ENCODE measurements at places on chromosomes 2 and 18.

DNA sequence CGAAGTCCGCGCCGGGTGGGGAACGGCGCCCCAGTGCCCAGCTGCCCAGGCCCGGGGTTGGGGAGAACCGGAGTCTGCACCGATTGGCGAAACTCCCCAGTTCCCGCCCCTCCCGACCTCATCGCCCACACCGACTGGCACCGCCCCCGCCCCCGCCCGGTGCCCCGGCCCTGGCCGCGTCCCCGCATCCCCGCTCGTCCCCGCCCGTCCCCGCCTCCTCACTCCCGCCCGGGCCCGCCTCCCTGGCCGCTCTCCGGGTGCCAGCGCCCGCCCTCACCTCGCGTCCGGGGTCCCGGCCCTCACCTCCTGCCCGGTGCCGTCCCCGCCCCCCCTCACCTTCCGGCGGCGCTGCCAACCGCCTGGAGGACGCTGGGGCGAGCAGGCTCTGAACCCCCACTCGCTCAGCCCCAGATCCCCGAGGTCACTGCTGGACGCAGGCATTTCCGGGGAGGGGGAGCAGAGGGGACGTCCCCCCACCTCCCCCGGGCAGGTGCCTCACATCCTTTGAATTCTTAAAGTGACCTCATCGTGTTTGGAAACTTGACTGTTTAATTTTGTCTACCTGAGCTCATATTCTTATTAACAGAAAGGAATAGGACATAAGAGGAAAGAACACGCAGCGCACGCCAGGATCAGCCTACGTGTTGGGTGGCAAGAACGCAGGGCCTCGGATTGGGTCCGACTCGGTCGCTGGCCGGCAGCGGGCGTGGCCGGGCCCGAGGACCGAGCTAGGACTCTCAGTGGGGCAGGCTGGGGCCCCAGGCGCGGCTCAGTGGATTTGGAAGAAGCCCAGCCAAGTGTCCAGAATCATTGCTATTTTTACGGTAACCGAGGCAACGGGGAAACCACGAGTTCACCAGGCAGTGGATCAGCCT, at the start of gene FAM110C:
Gene FAM110C (minus strand): TSS at position 35 of the 875 bp plus-strand sequence. CDS start 120 bp downstream, outside the sequence.
- DNase-seq = peak; percentile 13

DNA sequence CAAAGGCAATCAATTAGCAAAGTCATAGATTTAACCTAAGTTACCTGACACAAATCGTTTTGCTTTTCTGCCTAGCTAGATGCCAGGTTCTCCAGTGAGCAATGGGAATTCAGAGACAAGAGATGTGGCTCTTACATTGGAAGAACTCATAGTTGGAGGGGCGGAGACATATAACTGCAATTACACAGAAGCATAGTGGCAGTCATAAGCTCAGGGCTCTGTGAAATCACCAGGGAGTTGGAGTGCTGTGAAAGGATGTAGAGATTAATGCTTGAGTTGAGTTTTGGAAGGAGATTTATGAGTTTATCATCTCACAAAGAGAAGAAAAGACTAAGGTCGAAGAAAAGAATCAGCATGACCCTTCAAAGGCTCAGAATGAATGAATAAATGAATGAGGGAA, 457.2 kb upstream of the TRIB2 start:
- no peak for DNase-seq

GRCh38 chr2:98134172-98135005, 47.4 kb downstream of the VWA3B start:
- DNase-seq = peak; percentile 88

GRCh38 chr2:85156153-85156552, 23.0 kb downstream of the TCF7L1 start:
- no peak for DNase-seq

DNA sequence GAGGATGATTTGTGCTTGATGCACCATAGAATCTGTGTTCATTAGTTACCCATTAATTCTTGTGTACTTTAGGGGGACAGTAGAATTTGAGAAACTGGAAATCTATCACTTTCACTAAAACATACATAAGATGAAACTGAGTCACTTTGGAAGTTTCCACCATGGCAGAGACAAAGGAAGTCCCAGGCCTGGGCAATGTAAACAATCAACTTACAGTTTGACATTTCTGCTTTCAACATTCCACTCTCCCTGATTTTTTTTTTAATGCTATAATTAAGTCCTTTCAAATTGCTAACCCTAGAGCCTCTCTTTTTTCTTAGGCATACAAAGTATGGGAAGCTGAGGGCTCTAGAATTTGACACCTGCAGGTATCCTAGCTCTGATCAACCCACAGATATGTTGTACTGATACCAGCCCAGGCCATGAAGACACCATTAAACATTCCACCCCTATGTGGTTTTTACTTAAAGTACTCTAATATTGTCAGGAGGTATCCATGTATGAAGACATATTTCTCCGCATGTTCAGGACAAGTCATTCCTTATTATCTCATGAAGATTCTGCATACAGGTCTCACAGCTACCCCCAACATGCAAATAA, 88.5 kb upstream of the GLS start:
- DNase-seq = no peak

All from naive B cell (primary cell).